ENCODE measurements at places on chromosomes 2 and 18.

- no peak for DNase-seq
Measured at GRCh38 chr2:215447673-215448081, 11.8 kb upstream of the FN1 start.

GRCh38 chr2:38202713-38203445 lies 126.9 kb upstream of the CYP1B1 start:
- no peak for DNase-seq

GRCh38 chr18:59657012-59657411 lies 40.2 kb downstream of the CCBE1 start:
- DNase-seq = no peak

- DNase-seq = no peak
Measured at GRCh38 chr18:3060667-3061580, 48.0 kb upstream of the LPIN2 start.

DNA sequence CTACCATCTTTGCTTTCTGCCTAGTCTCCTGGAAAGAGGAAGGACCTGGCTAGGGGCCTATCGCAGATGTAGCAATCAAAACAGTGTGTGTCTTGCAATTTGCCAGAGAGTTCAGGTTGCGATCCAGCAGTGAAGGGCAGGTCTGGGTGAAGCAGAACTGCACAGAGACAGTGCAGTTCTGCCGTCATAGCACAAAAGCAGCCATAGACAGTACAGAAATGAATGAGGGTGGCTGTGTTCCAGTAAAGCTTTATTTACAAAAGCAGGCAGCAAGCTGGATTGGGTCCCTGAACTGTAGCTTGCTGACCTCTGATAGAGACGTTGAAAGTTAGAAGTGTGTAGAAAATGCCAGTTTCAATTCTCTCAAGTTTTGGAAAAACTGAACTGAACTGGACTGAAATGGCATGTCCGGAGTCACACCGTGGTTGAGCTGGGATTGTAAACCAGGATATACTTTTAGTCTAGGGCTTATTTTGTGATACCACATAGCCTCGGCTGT lies 186.8 kb downstream of the LTBP1 start:
- no peak for DNase-seq

- no peak for DNase-seq
Measured at GRCh38 chr2:122663620-122664019, 908.2 kb downstream of the TSN start.

DNA sequence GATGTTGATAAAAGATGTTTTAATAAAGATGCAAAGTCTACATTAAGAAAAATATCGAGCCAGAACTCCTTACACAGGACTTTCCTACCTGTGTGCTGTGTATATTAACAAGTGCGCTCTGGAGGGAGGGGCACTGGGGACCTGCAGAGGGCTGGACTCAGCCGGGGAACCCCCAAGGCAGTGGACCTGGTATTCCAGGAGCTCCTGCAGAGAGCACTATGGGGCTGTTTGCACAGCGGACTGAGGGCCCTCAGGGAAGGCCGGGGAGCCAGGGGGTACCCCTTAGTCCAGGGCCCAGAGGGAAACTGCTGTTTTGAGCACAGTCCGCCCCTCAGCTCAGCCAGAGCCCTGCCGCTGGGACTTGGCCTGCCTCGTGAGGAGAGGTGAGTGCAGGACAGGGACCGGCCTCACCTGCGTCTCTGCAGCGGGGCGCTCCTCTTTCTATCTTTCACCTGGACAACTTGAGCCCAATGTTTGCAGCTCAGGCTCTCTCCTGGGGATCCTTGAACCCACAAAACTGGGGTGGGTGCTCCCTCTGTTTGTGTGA lies 168.4 kb downstream of the ARL4C start:
- DNase-seq = no peak

GRCh38 chr2:149877074-149877473 lies 289.5 kb upstream of the MMADHC start:
- DNase-seq = no peak

GRCh38 chr2:105239924-105240323 lies 1.6 kb upstream of the GPR45 start:
- peak; percentile 87 for DNase-seq

DNA sequence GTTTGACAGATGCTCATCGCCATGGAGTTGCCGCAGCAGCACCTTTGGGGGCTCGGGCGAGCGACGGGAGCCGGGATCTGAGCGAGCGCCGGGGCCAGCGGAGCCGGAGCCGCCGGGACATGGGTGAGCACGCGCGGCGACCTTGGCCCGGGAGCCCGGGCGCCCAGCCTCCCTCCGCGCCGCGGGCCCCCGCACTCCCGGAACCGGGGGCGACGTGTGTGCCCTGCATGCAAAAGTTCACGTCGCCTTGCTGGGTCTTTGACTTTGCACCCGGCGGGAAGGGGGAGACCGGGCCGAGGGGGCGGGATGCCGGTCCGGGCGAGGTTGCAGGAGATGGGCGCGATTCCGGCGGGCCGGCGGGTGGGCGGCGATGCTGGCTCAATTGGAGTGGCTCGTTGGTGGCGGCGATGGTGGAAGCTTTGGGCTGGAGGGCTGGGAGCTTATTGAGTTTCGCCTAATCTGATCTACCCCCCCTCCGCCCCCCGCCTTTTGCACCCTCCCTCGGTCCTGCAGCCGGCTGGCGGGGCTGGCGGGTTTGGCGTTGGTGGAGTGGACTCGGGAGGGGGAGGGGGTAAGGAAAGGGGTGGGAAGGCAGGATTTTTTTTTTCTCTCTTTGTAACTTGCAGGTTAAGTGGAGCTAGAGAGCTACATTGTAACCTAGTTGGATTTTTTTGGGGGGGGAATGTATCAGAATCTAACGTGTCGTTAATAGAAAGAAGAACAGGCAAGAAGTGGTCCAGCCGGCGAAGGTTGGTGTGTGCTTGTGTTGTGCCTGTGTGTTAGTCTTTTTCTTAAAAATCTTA lies at the start of gene SETBP1:
SETBP1 (plus strand) TSS at position 616 of the 803 bp plus-strand sequence. CDS start 20,459 bp downstream, outside the sequence.
- no peak for DNase-seq

GRCh38 chr2:196046123-196046917 lies 22.3 kb downstream of the DNAH7 start:
- no peak for DNase-seq

GRCh38 chr18:49531678-49532153 lies 30.1 kb upstream of the LIPG start:
- no peak for DNase-seq

GRCh38 chr2:141501752-141502151 lies 629.1 kb downstream of the LRP1B start:
- no peak for DNase-seq

- peak; percentile 50 for DNase-seq
Measured at GRCh38 chr2:206915121-206915520, 24.2 kb upstream of the CPO start.

GRCh38 chr18:65365245-65365980 lies 385.4 kb upstream of the CDH7 start:
- no peak for DNase-seq

GRCh38 chr2:54604871-54605270 lies 118.6 kb upstream of the EML6 start:
- DNase-seq = no peak

GRCh38 chr2:16188261-16188890 lies 248.0 kb downstream of the MYCN start:
- DNase-seq = no peak

GRCh38 chr2:86194751-86195054 lies 559 bp downstream of the IMMT start:
- DNase-seq = peak; percentile 77

- DNase-seq = no peak
Measured at GRCh38 chr18:56532176-56532840, 106.1 kb downstream of the TXNL1 start.

- DNase-seq = no peak
Measured at GRCh38 chr18:26919627-26920026, 54.1 kb upstream of the AQP4 start.

DNA sequence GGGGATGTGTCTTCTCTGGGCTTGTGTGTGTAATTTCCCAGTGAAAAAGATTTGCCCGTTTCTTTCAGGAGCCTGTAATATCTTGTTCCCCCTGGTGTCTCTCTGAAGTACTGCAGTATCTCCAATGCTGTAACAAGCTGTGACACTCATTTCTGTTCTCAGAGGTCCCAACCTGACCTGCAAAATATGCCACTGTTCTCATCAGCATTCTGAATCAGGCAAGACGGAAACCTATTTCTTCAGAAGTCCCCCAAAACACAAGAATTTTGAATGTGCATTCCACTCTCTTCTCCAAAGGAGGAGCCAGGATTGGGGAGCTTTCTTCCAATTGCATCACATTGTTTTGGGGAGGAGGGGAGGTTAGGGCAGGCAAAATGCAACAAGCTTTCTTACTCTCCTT lies 77.0 kb upstream of the CNGA3 start:
- no peak for DNase-seq

GRCh38 chr2:85697096-85697495 lies 2.9 kb downstream of the GNLY start:
- no peak for DNase-seq

DNA sequence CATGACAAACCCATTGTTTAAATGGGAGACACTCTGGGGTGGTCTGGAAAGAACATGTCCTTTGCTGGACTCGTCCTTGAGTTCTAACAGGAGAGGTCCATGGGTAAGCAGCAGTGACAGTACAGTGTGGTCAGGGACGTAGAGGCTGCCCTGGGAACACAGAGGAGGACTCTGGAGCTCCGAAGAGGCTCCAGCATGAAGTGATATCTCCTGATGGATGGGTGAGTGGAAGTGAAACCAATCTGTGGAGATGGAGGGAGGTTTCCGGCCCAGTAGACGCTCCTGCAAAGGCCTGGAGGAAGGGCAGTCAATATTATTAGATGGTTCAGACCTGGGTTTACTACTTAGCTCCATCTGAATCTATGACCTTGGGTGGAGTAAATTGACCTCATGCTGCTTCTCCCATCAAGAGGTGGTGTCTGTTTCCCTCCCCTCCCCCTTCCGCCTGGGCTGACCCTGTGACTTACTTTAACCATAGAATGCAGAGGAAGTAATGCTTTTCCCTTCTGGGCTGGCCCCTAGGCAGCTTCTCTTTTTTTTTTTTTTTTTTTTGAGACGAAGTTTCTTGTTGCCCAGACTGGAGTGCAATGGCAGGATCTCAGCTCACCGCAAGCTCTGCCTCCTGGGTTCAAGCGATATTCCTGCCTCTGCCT lies 2.3 kb upstream of the TFCP2L1 start:
- no peak for DNase-seq

DNA sequence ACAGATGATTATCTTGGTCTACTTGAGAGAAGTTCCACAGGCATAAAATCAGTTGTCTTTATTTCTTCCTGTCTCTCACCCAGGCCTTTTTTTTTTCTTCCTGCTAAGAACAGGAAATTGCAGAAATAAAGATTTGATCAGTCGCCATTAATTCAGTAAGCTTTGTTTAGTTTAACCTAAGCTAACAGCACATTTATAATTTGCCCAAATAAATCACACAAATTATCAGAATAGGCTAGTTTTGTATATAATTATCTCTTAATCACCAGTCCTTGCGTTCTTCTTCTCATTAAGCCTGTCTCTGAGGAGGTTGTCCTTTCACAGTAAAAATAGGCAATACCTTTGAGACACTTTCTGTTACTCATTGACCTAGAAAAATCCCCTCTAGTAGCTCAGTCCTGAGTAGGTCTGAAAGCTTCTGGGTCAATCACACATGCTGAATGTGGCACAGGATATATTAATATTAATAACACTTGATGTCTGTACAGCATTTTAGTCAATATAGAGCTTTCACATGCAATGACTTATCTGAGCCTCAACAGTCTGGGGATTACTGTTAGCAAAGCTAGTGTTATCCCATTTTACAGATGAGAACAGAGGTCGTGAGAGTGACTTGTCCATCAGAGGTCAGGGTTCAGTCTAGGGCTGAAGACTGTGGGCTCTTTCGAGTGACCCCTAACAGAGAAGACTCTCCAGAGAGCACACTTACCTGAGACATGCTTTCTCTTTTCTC lies 11.2 kb upstream of the STK17B start:
- no peak for DNase-seq

DNA sequence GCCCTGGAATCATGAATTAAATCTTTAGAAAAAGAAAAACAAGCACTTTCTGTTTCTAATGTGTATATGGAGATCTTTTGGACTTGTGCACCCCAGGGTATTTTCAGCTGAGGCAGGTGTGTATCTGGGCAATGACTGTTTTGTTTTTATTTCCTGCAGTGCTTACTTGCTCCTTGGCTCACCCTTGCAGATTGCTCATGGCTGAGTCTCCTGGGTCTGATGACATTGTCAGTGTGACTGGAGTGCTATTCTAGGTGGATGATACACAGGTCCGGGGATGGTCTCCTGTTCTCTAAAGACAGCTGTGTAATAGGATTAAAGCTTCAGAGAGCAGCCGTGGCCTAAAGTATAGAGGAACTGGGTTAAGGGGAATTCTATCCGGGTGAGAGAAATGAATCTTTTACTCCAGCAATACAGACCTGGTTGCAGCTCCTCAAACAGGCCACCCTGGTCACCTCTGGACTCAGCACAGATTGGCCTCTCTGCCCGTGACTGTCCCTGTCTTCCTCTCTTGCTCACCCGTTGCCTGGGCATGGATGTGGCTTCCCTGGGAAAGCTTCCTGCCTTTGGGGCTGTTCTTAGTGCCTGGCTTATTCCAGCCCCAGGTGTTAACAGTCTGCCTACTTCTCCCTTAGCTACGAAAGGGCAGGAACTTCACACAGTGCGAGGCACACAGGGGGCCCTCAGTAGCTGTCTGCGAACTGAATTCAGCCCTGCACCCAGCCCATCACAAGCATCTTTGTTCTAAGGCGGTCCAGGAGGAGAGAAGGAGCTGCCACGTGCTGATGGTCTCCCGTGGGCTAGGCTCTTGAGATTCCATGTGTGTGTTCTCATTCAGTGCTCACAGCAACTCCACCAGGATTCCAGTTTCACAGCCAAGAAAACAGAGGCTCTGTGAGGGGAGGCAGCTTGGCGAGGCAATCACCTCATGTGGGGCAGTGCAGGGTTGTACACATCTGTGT lies 84.3 kb downstream of the ACOXL start:
- no peak for DNase-seq

GRCh38 chr2:42421601-42422239 lies 60.7 kb upstream of the COX7A2L start:
- DNase-seq = no peak
